ENCODE measurements at places on chromosomes 11 and 22.

GRCh38 chr11:11533057-11533456, 88.7 kb downstream of the GALNT18 start:
- no peak for DNase-seq

DNA sequence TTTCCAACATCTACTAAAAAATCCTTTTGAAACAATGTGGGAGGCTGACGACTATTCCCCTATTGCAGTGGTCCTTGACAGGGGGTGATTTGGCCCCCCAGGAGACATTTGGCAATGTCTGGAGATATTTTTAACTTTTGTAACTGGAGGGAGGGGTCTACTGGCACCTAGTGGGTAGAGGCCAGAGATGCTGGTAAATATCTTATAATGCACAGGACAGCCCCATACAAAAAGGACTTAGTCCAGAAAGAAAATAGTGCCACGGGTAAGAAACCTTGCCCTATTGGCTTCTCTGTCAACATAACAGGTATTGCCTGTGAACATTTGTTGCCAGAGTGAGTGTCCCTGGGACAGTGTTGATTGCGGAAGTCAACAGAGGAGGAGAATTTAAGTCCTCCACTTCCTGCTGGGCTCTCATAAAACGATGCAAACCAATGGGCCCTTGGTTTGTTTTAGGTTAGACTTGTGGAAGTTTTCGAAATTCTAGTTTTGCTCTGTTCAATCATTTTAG, 101.6 kb downstream of the MAML2 start:
- DNase-seq = no peak

DNA sequence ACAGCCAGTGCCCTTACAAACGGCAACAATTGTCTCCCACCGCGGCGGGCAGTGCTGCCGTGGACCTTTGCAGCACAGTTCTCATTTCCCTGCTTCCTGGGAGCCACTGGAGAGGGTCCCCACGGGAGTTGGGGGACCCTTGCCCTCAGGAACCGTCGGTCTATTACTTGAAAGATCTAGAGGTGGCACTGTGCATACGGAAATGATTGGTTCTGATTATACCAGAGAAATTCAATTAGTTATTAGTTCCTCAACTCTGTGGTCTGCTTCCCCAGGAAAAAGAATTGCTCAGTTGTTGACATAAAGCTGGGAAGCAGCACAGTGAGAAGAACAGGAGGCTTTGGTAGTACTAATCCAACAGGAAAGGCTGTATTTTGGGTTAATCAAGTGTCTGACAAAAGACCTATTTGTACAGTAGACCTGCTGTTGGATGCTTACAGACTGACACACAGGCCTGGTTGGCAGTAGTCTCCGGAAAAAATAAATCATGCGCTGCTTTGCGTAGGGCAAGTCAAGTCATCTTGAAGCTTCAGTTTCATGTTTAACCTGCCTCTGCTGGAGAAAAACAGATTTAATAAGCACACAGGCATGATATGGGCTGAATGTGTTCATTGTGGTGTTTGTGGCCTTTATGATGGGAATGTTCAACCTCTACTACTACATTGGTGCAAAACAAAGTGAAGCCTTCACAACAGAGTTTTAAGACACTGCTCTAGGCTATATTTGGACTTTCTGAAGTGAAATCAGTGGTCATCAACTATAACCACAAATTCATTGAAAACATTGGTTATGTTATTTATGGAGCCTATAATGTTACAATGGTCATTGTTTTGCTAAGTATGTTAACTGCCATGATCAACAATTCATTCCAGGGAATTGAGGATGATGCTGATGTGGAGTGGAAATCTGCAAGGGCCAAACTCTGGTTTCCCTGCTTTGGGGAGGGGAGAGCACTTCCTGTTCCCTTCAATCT, 54.6 kb upstream of the SC5D start:
- DNase-seq = no peak

- no peak for DNase-seq
These were observed 28.4 kb upstream of the RBFOX2 start for GRCh38 chr22:36056980-36057379.

GRCh38 chr22:42794551-42795510, 62.2 kb downstream of the ARFGAP3 start:
- DNase-seq = no peak

DNA sequence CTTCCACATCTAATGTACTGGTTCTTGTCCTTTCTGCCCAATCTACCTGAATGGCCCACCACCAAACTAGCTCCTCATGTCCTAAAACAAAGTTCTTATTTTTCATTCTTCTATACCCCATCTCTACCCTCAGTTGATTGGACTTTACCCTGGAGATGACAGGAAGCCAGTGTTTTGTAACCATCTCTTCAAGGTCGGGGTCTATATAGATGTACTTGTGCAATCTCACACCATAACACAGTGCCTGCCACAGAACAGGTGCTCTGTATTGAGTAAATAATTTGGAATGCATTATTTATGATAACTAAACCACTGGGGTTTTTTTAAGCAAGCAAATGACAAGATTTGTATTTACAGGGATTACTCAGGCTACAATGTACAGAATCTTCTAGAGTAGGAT, 76.7 kb upstream of the FAM181B start:
- DNase-seq = no peak
